ENCODE measurements at places on chromosomes 6 and 20.

GRCh38 chr6:50925548-50925947, 106.9 kb downstream of the TFAP2B start:
- DNase-seq, result no peak

GRCh38 chr6:127518191-127518709, 885 bp downstream of the MTCL3 start:
- DNase-seq, result peak; percentile 31

DNA sequence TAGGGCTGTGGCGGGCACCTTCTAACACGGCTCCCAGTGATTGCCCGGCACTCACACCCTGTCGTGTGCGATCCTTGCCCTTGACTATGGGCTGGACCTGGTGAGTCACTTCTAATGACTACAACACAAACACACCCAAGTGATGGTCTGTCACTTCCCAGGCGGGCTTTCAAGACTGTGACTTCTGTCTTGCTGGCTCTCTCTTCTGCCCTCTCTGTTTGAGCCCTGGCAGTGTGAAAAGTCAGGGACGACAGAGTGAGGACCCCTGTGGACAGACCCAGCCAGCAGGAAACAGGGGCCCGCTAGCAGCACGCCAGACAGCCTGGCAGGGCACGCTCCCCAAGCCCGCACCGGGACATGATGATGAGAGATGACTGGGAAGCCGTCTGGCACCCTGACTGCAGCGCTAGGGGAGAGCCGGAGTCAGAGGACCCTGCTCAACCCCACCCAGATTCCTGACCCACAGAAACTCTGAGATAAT, 43.0 kb downstream of the KIF16B start:
- no peak for DNase-seq

GRCh38 chr6:134503585-134504281, 185.8 kb upstream of the SGK1 start:
- no peak for DNase-seq

DNA sequence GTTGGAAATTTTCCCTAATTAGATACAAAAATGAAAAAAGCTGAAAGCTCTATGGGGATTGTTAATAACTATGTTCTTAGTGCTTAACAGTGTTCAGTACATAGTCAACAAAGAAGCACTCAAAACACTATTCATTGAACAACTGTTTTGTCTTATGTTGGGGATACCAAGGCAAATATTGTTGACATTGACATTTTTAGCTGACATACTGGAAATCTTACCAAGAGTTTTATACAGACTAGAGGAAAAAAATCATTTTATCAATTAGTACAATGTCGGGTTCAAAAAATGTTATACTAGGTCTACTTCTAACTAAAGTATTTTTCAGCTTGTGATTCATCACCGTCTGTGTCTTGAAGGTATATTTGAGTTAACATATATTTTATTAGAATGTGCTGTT, 40.2 kb downstream of the KLHL31 start:
- no peak for DNase-seq

DNA sequence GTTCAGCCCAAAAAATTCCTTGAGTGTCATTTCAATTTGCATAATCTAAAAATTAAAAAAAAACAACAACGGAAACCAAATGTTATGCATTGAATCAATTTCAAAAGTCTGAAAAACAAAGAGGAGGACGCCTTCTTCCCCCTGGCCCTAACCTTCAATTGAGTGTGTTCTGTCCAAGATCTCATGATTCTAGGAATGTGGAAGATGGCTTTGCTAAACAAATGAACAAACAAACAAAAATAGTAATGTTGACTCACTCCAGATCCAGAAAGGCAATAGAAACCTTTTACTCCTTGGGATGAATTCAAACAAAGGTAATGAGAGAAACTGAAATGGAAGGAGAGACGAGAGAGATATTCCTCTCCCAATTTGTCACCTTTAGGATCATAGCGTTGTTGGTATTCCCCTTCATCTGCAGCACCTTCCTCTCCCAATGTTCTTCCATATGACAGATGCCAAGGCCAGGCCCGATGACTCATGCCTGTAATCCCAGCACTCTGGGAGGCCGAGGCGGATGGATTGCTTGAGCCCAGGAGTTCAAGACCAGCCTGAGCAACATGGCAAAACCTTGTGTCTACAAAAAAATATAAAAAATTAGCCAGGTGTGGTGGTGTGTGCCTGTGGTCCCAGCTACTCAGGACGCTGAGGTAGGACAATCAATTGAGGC, 109.2 kb upstream of the ADGRF1 start:
- no peak for DNase-seq
